ENCODE measurements at places on chromosomes 13 and 19.

DNA sequence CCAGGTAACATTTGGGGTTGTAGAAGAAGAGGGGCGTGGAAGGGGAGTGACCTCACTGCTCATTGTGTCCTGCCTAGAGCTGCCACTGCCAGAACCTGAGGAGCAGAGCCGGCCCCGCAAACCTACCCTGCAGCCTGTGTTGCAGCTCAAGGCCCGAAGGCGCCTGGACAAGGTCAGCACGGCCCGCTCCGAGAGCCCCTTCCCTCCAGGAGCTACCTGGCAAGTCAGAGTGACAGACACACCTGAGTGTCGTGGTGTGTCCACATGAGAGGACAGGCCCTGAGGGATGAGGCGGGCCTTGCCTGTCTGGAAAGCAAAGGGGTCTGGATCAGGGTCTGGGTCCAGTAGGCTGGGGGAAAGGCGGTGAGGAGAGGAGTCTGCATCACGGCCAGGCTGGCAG lies 6.8 kb downstream of the KMT2B start:
- no peak for DNase-seq

DNA sequence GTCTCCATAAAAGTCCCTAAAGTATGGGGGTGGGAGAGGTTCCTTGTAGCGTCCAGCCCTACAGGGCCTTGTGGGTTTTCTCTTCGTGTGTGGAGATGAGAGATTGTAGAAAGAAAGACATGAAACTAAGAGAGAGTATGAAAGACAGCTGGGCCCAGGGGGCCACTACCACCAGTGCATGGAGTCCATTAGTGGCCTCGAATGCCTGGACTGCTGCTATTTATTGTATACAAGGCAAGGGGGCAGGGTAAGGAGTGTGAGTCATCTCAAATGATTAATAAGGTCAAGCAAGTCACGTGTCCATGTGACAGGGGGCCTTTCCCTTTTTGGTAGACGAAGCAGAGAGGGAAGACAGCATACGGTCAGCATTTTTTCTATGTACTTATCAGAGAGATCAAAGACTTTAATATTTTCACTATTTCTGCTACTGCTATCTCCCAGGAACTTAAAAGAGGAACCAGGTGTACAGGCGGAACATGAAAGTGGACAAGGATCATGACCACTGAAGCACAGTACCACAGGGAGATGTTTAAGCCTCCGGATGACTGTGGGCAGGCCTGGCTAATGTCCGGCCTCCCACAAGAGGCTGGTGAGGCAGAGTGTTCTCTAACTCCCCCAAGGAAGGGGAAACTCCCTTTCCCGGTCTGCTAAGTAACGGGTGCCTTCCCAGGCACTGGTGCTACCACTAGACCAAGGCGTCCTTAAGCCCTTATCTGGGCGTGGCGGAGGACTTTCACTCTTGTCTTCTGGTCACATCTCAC lies 25.5 kb downstream of the FGF21 start:
- no peak for DNase-seq

DNA sequence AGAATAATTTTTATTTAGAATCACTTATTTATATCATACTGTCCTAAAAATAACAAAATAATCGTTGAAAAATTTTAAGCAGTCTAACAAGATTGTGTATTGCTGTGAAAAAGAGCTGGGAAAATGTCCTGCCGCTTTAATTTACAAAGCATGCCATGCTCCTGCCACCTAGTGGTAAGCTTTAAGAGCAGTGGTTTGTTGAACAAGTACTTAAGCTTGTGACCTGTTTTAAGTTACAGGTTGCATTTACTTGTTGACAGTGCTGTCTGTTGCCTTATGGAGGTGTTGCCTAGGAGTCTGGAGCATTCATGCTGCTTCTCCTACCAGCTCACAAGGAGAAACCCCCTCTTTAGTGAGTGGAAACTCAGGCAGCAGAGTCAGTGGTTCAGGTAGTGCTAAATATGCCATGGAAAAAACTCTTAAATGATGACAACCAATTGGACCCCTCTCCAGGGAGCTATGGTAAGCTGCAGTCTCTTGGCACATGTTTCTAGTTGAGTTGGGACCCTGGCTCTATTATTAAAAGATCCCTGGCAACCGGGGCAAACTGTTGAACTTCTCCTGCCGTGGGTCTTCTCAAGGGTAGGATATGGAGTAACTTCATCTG lies 68.4 kb downstream of the SPATA13 start:
- no peak for DNase-seq

DNA sequence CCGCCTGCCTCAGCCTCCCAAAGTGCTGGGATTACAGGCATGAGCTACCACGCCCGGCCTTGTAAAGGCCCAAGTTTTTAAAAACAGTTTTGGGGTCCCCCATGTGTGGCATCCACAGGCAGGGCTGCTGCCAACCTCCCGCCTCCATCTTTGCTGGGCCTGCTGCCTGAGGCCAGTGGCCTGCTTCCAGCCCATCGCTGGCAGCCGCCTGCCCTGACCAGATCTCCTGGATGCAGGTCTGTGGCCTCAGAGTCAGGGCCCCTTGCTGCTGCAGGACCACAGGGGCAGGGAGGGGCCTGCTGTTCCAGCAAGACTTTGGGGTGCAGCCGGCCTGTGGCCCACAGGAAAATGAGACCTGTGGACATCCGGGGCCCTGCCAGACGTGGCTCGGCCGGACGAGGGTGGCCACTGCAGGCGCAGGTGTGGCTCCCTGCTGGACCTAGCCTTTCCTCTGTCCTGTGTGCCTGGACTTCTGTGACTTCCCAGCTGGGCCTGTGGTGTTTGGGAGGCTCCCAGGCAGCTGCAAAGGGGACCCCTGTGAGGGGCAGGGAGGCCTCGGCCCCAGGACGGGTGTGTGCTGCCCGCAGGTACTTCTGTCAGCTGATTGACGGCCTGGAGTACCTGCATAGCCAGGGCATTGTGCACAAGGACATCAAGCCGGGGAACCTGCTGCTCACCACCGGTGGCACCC lies 14.4 kb downstream of the STK11 start:
- DNase-seq = no peak

GRCh38 chr13:67844574-67844973 lies 614.4 kb upstream of the PCDH9 start:
- no peak for DNase-seq

- no peak for DNase-seq
These were observed 29.7 kb upstream of the ALOX5AP start for GRCh38 chr13:30705680-30706079.

- no peak for DNase-seq
These were observed 1768.5 kb downstream of the PCDH9 start for GRCh38 chr13:65461590-65461989.

DNA sequence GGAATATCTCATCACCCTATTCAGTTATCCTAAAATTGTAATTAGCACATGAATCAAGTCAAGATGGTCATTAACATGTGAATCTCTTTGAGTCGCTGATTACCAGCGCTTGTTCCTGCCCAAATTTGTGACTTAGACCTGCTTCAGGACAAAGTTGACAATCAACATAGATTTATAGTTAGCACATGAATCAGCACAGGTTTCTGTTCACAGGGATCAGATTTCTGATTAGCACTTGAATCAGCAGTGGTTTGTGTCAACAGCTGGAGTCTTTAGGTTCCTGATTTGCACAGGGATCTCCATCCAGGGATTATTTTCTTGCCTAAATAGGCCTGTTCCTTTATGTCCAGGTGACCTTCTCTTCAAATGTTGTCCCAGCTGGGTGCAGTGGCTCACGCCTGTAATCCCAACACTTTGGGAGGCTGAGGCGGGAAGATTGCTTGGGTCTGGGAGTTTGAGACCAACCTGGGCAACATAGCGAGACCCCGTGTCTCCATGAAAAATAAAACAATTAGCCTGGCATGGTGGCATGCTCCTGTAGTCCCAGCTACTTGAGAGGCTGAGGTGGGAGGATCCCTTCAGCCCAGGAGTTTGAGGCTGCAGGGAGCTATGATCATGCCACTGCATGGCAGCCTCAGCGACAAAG lies 3.8 kb upstream of the LRFN3 start:
- no peak for DNase-seq

GRCh38 chr13:41708713-41709112 lies 251.4 kb downstream of the RGCC start:
- DNase-seq = no peak

DNA sequence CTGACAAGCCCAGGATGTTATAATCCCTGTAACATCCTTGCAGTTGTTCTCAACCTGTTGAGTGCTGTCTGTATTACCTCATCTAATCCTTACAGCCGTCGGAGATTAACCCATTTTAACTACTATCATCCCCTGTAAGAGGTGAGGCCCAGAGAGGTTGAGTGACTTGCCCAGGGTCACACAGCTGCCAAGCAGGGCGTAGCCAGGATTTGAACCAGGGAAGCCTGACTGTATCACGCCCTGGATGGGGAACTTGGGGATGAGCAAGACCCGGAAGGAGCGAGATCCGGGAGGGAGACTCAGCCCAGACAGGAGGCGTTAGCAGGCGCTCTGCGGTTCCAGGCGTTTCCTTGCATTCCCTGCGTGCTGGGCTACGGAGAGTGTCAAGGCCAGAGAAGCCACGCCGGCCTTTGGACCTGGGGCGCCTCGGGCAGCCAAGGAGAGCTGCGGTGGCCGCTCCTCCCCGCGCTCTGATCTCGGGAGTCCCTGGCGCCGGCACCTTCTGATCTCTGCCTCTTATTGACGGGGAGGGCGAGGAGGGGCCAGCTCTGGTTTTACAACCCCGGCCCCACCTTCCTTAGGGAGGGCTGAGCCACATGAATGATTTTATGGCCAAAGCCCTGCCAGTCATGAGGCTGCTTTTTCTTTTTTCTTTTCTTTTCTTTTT lies 6.2 kb downstream of the SULT2B1 start:
- DNase-seq = no peak

DNA sequence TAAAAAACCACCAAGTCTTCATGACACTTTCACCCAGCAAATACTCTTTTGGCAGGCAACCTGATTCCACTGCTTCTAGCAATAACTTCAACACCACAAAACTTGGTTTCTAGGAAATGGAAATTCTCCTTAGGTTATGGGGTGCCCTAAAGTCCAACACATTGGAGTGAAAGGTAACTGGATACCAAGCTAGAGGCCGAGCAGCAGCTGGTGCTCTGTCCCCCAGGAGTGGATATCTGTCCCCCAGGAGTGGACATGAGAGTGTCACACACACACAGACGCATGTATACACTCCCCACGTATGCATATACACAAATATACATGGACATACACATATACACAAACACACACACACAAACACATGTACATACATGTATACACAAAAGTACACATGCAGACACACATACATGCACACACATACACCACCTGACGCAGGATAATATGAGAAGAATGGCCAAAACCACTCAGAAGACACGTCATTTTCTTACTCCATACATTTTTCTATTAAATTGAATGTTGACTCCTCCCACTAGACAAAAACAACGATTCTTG lies 50.8 kb downstream of the RFX2 start:
- no peak for DNase-seq

- no peak for DNase-seq
These were observed 51.3 kb upstream of the GAS6 start for GRCh38 chr13:113915012-113915763.

DNA sequence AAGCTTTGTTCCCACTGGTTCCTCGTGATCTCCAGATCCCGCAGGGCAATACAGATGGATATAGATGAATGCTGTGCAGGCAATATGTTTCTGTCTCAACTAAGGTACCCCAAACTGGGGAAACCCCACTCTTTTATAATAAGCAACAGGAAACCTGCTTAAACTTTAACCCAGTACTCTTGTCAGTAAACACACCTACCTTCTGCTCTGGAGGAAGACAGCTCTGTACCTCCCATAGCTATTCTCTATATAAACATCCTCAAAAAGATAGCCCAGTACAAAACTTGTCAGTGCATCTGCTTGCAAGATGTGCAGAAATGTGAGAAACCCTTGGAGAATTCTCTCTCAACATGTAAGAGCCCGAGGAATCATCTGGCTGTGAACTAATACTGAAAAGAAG lies 583.6 kb downstream of the OLFM4 start:
- DNase-seq = no peak

GRCh38 chr19:51784109-51784785 lies 10.7 kb upstream of the FPR3 start:
- DNase-seq = no peak

GRCh38 chr19:7534531-7535046 lies 928 bp upstream of the PNPLA6 start:
- no peak for DNase-seq

- DNase-seq = peak; percentile 69
These were observed 34.9 kb upstream of the TPM4 start for GRCh38 chr19:16041299-16041990.

DNA sequence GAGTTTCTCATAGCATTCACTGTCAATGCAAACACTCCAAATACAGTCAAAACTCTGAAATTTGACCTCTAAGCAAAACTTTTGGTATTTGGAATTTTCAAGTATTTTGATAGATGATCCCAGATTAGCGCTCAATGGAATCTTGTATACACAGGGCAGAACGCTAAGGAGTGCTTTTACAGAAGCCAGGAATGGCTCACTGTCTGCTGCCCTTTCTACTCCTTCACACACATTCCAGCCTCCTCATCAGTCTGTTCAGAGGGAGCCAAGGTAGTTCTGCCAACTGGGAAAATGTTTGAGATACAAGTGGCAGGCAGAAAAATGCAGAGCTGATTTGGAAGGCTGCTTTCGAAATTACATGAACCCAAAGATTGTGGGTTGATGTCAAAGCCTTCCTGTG lies 4.4 kb upstream of the STARD13 start:
- DNase-seq = no peak

GRCh38 chr19:6794686-6795431 lies 22.4 kb downstream of the VAV1 start:
- no peak for DNase-seq

Measured in GM12891 (cell line).